CD8-positive, alpha-beta memory T cell (primary cell): ENCODE measurements at places on chromosomes 7 and 10. TPM values are rescaled to one million over a fixed set of nuclear protein-coding genes. Genes with fewer than 3 reads are reported as not detected.

DNA sequence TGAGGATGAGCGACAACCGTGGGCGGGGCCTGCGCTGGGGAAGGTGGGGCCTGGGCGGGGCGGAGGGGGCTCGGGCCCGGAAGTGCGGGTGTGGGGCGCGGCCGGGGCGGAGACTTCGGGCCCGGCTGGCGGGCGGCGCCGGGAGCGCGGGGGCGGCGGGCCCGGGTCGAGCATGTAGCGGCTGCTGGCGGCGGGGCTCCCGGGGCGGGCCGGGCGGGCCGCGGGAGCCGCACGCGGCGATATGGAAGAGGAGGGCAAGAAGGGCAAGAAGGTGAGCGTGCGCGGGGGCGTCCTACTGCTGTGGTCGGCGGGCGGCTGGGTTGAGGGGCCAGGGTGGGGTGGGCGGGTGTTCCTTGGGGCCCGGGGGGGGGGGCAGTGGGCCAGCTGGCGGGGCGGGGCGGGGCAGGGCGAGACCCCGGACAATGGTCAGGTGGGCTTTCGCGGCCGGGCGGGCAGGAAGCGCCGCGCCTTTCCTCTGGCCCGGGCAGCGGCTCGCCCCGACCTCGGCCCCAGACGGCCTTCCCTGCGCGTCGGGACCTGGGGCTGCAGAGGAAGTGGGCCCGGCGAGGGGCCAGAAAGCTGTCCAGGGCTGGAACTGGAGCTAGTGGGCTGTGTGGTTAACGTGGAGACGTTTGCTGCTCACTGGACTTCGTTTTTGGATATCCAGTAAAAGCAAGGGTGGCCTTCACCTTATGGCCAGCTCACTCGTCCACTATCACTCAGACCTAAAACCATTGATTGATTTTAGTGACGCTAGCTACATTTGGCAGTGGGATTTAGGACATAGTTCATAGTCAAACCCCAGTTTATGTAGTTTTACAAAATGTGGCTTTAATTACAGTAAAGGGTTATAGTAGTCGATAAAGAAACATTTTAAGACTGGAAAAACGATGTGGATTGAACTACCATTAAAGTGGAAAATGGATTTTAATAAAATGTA, at the start of gene CCM2:
TSS of gene CCM2 (plus strand) at position 109 of the 940 bp plus-strand sequence. CDS start at position 242, 133 bp downstream.
- H3K4me3 ChIP-seq: peak within 1 kb of the TSS; percentile 85
- peaks cover 46% of the 10 kb centered on the region for H3K4me1 ChIP-seq
- no peaks in the 10 kb centered on the region for H3K36me3 ChIP-seq
- H3K27ac ChIP-seq: peak within 1 kb of the TSS; percentile 86
- no peaks in the 10 kb centered on the region for H3K27me3 ChIP-seq

NAT16 gene
- not detected for polyA plus RNA-seq

GRCh38 chr7:70571961-70572360, 560.0 kb upstream of the GALNT17 start:
- no peaks in the 10 kb centered on the region for H3K4me1 ChIP-seq
- no peaks in the 10 kb centered on the region for H3K36me3 ChIP-seq
- no peaks in the 10 kb centered on the region for H3K27me3 ChIP-seq
- no peak overlapping the region for H3K4me3 ChIP-seq
- no peak overlapping the region for H3K27ac ChIP-seq

DNA sequence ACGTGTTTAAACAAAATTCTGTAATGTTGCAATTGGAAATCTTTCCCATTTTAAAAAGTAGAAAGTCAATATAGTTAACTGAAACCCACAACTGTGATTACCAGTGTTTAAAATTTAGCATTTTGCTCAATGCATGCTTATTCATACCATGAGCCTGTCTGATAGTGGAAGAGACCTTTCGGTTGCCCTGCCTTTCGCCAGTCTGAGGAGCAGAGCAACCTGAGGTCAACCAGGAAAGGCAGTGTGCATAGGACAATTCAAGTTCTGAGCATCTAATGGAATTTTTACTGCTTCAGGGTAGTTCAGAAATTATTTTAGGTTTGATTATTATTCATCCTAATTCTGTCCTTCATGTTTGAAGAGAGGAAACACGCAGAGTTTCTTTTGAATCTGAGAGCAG, 100.8 kb downstream of the CUBN start:
- H3K4me3 ChIP-seq: peak overlapping the region; percentile 34
- H3K27me3 ChIP-seq: no peaks in the 10 kb centered on the region
- H3K36me3 ChIP-seq: no peaks in the 10 kb centered on the region
- no peak for DNase-seq

GRCh38 chr10:126907423-126907970, 2.3 kb downstream of the DOCK1 start:
- no peaks in the 10 kb centered on the region for H3K36me3 ChIP-seq
- no peaks in the 10 kb centered on the region for H3K4me1 ChIP-seq
- H3K27me3 ChIP-seq: no peaks in the 10 kb centered on the region
- no peak for DNase-seq
- no peak overlapping the region for H3K4me3 ChIP-seq

GRCh38 chr10:81179805-81180452, 642.2 kb downstream of the SH2D4B start:
- no peaks in the 10 kb centered on the region for H3K4me1 ChIP-seq
- no peak overlapping the region for H3K27ac ChIP-seq
- H3K27me3 ChIP-seq: no peaks in the 10 kb centered on the region
- DNase-seq: no peak

- no peak for DNase-seq
- H3K4me1 ChIP-seq: peaks cover 13% of the 10 kb centered on the region
- no peaks in the 10 kb centered on the region for H3K27me3 ChIP-seq
Observed at GRCh38 chr10:77038407-77038806, 599.2 kb downstream of the KCNMA1 start.

RINT1 gene
- 15.1 TPM for polyA plus RNA-seq

- H3K36me3 ChIP-seq: no peaks in the 10 kb centered on the region
- peak overlapping the region; percentile 85 for H3K27ac ChIP-seq
- no peak for DNase-seq
- no peaks in the 10 kb centered on the region for H3K4me1 ChIP-seq
- no peak overlapping the region for H3K4me3 ChIP-seq
Observed at GRCh38 chr7:102973096-102973802, 60.4 kb downstream of the LRRC17 start.

- no peaks in the 10 kb centered on the region for H3K36me3 ChIP-seq
- H3K27ac ChIP-seq: no peak overlapping the region
- H3K4me3 ChIP-seq: no peak overlapping the region
- peaks cover under 1% of the 10 kb centered on the region for H3K27me3 ChIP-seq
- H3K4me1 ChIP-seq: no peaks in the 10 kb centered on the region
Observed at GRCh38 chr7:24346716-24347115, 62.7 kb downstream of the NPY start.

GRCh38 chr7:33698692-33699128, 206.6 kb upstream of the BMPER start:
- no peak overlapping the region for H3K27ac ChIP-seq
- H3K27me3 ChIP-seq: no peaks in the 10 kb centered on the region
- H3K4me1 ChIP-seq: no peaks in the 10 kb centered on the region
- no peak for DNase-seq
- H3K4me3 ChIP-seq: no peak overlapping the region

GRCh38 chr10:5442065-5442989, 30.0 kb downstream of the NET1 start:
- H3K36me3 ChIP-seq: no peaks in the 10 kb centered on the region
- H3K27me3 ChIP-seq: no peaks in the 10 kb centered on the region
- no peak overlapping the region for H3K4me3 ChIP-seq
- no peak overlapping the region for H3K27ac ChIP-seq
- DNase-seq: no peak

AFAP1L2 gene
- 2.9 TPM for polyA plus RNA-seq

DNA sequence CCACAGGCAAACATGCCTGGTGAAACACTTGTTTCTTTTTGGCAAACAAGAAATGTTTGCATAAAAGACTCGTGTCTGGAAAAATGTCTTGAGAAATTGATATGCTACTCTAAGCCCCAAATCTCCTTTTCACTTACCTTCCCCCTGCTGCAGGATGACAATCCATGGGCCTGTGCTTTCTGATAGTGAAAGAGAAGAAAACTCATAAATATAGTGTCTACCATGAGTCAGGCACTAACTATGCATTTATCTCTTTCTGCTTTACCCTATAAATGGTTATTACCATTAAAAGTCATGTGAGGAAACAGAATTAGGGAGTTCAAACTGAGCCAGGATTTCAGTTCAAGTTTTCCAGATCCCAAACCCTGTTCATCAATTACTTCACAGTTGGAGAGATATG, 6.6 kb upstream of the TARP start:
- H3K36me3 ChIP-seq: no peaks in the 10 kb centered on the region
- no peak overlapping the region for H3K4me3 ChIP-seq
- DNase-seq: no peak
- H3K4me1 ChIP-seq: no peaks in the 10 kb centered on the region
- no peak overlapping the region for H3K27ac ChIP-seq

DNA sequence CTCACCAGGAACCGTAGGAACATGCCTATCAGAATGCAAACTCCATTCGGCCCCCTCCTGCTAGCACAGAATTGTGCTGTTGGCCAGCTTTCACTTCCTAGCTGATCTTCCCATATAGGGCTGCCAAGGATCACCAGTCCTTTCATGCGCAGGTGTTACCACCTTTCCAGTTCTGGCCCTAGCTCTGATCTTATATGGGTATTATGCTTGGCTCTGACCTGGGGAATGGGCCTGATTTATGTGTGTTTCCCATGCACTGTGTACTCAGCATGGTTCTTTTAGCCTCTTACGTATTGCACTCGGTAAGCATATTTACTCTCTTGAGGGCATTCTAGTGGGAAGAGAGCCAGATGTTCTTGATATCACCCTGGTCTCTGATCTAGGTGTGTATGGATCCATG, 11.1 kb downstream of the SLC35G1 start:
- no peak for DNase-seq
- no peaks in the 10 kb centered on the region for H3K36me3 ChIP-seq
- H3K27ac ChIP-seq: no peak overlapping the region
- no peaks in the 10 kb centered on the region for H3K27me3 ChIP-seq
- H3K4me1 ChIP-seq: no peaks in the 10 kb centered on the region

GRCh38 chr10:126880926-126881325, 24.3 kb upstream of the DOCK1 start:
- DNase-seq: no peak
- H3K27ac ChIP-seq: no peak overlapping the region
- no peaks in the 10 kb centered on the region for H3K4me1 ChIP-seq

UNCX gene
- not detected for polyA plus RNA-seq

ATOH7 gene
- not detected for polyA plus RNA-seq

DNA sequence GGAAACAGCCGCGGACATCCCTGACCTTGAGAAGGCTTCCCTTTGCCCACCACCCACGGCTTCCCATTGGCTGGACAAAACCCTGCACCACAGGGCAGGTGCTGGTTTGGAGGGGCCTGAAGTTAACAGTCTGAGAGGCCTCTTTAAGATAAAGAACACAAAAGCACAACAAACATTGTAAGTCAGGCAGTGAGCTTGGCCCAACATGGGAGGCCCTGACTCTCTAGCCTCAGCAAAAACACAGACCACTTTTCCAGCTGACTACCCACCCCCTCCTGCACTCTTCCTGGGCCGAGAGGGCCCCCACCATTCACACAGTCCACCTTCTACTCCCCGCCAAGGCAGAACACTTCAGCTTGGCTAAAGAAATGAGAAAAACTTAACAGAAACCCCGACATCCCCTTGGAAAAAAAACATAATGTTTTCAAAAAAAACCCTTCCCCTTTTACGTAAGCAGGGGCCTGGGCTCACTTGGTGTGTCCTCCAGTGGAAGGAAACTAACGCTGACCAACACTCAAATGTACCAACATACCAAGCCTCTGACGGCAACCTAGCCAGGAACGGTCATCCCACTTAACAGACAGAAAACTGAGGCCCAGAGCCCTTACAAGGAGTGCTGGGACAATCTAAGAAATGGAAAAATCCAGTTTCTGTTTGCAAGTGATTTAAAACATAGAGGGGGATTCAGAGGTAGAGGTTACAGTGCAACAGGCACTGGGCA, 80.9 kb downstream of the COBL start:
- H3K27ac ChIP-seq: no peak overlapping the region
- no peak overlapping the region for H3K4me3 ChIP-seq
- no peaks in the 10 kb centered on the region for H3K36me3 ChIP-seq

DNA sequence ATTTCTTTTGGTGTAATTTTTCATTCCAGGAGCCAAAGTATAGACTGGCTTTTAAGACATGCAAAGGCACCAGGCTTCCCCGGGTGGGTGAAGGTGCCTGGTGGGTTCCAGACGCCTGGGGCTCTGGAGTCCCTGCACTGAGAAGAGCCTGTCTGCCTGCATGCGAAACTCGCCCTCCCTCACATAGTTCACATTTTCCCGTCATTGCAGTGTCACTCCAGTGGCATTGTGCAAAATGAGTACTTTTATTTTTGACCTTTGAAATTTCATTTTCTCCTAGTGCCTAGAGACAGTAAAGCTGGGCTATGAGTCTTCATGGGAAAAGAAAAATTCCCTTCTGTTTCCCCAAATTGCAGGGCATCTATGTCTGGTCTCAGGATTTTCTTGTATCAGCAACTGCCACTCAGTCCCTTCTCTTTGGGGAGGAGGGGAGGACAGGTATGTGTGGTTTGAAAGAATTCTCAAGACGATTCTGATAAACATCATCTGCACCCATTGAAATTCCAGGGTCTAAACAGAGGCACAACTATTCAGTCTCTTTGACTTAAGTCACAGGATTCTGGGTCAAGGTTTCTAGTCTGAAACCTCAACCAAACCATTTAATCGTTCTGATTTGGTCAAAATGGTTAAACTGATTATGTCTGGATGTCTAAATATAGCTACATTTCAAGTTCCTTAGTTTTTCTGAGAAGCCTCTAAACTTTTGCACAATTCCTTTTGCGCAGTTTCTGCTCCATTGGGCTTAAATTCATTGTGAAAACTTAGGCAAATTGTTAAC, 107.8 kb downstream of the CYP26A1 start:
- H3K4me3 ChIP-seq: no peak overlapping the region
- DNase-seq: no peak
- no peaks in the 10 kb centered on the region for H3K27me3 ChIP-seq
- no peaks in the 10 kb centered on the region for H3K4me1 ChIP-seq

GRCh38 chr7:148633761-148634160, 43.2 kb downstream of the C7orf33 start:
- no peak for DNase-seq

ANKIB1 gene
- 7.8 TPM for polyA plus RNA-seq

GRCh38 chr10:90888387-90888786, 16.6 kb downstream of the RPP30 start:
- no peaks in the 10 kb centered on the region for H3K27me3 ChIP-seq
- H3K4me3 ChIP-seq: no peak overlapping the region
- no peaks in the 10 kb centered on the region for H3K4me1 ChIP-seq
- H3K36me3 ChIP-seq: peaks cover 45% of the 10 kb centered on the region
- H3K27ac ChIP-seq: no peak overlapping the region
- DNase-seq: no peak

LRRC4 gene
- not detected for polyA plus RNA-seq

DNA sequence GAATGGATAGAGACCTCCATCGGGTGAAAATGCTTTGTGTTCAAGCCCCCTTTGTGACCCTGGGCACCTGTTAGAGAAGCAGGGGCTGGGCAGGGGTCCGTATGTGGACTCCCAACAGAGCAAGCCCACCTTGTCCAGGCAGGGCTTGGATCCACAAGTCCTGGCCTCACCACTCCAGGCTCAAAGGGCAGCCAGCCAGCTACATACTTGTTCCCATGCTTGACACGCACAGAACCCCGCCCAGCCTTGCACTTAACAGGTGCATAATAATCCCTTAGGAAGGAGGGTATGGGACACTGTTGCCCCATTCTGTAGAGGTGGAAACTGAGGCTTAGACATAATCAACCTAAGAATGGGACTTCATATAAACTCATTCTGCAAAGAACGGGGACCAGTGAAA, 160.6 kb downstream of the PRKAG2 start:
- no peaks in the 10 kb centered on the region for H3K4me1 ChIP-seq
- H3K27ac ChIP-seq: no peak overlapping the region
- no peaks in the 10 kb centered on the region for H3K36me3 ChIP-seq

TFEC gene
- not detected for polyA plus RNA-seq

GRCh38 chr10:106706127-106706526, 458.4 kb downstream of the SORCS1 start:
- H3K27ac ChIP-seq: no peak overlapping the region
- no peaks in the 10 kb centered on the region for H3K4me1 ChIP-seq
- no peak overlapping the region for H3K4me3 ChIP-seq
- no peak for DNase-seq
- H3K36me3 ChIP-seq: no peaks in the 10 kb centered on the region
